IMR-90 (cell line): ENCODE measurements at places on chromosomes 12 and 14.

- no peak for DNase-seq
Observed at GRCh38 chr14:72332046-72332445, 399.8 kb downstream of the RGS6 start.

GRCh38 chr12:507391-507796, 47.7 kb downstream of the B4GALNT3 start:
- DNase-seq, result no peak

DNA sequence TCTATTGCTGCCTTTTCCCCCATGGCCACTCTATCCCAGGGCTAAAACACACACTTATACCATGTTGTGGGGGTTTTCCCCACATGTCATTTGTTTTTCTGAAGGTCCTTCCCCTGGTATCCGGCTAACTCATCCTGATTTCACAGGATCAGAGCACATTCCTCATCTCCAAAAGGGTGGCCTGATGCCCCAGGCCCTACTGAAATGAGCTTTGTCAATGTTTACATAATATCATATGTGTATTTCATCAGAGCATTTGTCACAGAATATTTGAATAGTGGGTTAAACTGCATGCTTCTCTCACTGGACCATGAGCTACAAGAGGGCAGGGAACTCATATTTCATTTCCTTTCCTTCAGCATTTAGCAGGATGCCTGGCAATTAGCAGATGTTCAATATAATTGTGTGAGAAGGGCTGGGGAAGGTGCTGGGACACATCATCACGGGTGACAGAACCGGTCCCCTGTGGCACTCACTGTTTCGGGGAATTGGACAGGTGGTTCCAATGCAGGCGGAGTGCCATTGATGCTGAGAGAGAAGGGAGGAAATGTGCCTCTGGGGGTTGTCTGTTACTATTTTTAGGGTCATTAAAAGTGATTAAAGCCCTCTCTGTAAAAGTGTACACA, 26.8 kb downstream of the EMP1 start:
- peak; percentile 93 for DNase-seq

GRCh38 chr14:57746563-57746962, 119.3 kb downstream of the SLC35F4 start:
- DNase-seq, result no peak

- DNase-seq, result no peak
Observed at GRCh38 chr14:90444077-90444696, 47.4 kb downstream of the CALM1 start.

GRCh38 chr14:64423987-64424386, 35.8 kb downstream of the MTHFD1 start:
- peak; percentile 61 for DNase-seq

DNA sequence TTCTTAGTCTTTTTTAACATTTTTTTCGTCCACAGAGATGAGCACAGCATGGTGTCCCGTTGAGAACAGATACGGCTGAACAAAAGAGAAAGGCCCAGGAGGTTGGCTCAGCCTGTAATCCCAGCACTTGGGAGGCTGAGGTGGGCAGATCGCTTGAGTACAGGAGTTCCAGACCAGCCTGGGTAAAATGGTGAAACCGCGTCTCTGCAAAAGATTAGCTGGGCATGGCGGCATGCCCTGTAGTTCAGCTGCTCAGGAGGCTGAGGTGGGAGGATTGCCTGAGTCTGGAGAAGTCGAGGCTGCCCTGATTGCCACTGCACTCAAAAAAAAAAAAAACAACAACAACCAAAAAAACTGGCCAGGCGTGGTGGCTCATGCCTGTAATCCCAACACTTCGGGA, 5.9 kb upstream of the EP400 start:
- no peak for DNase-seq

GRCh38 chr14:104687601-104688504, 1.6 kb upstream of the INF2 start:
- no peak for DNase-seq

GRCh38 chr12:107091381-107091780, 2.0 kb downstream of the CRY1 start:
- DNase-seq, result peak; percentile 64

- peak; percentile 43 for DNase-seq
Observed at GRCh38 chr14:96119947-96120346, 80.8 kb downstream of the C14orf132 start.

DNA sequence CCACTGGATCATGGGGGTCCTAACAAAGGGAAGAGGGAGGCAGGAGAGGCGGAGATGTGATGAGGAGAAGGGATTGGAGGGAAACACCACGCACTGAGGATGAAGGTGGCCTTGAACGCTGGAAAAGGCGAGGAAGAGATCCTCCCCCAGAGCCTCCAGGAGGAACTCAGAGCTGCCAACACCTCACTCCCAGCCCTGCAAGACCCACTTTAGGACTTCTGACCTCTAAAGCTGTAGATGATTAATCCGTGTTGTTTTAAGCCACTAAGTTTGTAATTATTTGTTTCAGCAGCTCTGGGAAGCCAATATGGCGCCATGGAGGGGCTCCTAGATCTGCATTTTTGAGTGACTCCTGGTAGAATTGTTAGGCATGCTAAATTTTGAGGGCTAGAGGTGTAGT, 74.6 kb upstream of the CEP83 start:
- DNase-seq, result no peak

GRCh38 chr14:93970585-93970964, 5.8 kb downstream of the ASB2 start:
- DNase-seq, result no peak

- no peak for DNase-seq
Observed at GRCh38 chr14:47785058-47785457, 109.7 kb upstream of the MDGA2 start.

DNA sequence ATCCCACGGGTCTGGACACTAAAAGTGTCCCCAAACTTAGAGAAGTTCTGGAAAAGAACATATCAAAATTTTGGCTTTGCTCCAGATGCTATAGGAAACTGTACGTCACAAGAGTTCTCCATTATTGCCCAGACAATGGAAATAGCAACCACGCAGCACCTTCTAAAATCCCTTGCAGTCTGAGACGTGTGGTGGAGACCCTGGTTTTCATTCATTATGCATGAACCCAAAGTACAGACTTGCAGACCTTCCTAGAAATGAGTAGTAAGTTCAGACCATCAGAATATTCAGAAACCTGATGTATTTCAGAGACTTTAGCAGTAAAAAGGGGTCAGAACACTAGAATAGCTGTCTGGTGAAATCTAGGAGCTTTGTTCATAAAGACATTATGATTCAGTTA, 50.0 kb upstream of the BCL2L14 start:
- no peak for DNase-seq

GRCh38 chr12:54134850-54135249, 53.9 kb downstream of the SMUG1 start:
- DNase-seq, result no peak

- DNase-seq, result peak; percentile 73
Observed at GRCh38 chr12:93803424-93803807, 126.2 kb downstream of the CRADD start.

DNA sequence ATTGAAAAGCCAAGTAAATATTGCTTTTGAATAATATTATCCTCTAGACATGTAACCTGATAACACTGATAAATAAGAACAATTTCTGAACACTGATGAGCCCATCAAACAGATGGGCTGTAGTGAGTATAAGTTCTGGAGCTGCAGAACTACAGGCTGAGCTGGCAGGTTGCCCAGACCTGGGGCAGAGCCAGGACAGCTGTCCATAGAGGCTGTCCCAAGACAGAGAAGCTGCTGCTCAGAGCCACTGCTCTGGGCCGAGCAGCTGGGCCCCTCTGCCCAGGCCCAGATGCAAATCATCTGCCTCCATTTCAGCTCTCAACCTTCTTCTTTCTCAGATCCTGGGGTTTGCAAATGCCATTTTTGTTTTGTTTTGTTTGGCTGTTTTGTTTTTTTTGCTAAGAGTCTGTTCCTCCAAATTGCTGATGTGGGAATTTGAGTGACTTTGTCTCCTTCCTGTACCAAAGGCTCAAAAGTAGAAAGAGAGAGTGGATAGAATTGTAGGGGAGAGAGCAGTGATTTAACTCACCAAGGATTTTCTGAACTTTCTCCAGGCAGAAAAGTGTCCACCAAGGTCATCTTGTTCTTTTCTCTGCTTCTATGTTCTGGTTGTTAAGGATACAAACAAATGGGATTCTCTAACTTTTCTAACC, 4.0 kb upstream of the TESPA1 start:
- DNase-seq, result peak; percentile 15

GRCh38 chr14:39731912-39732311, 299.7 kb upstream of the FBXO33 start:
- DNase-seq, result no peak

- DNase-seq, result peak; percentile 44
Observed at GRCh38 chr12:121776190-121777098, 17.0 kb downstream of the RHOF start.

GRCh38 chr12:92762773-92763172, 60.0 kb downstream of the PLEKHG7 start:
- no peak for DNase-seq

GRCh38 chr12:51341251-51342007, 5.0 kb downstream of the CELA1 start:
- DNase-seq, result peak; percentile 64

- no peak for DNase-seq
Observed at GRCh38 chr14:81728447-81728846, 194.8 kb upstream of the SEL1L start.

DNA sequence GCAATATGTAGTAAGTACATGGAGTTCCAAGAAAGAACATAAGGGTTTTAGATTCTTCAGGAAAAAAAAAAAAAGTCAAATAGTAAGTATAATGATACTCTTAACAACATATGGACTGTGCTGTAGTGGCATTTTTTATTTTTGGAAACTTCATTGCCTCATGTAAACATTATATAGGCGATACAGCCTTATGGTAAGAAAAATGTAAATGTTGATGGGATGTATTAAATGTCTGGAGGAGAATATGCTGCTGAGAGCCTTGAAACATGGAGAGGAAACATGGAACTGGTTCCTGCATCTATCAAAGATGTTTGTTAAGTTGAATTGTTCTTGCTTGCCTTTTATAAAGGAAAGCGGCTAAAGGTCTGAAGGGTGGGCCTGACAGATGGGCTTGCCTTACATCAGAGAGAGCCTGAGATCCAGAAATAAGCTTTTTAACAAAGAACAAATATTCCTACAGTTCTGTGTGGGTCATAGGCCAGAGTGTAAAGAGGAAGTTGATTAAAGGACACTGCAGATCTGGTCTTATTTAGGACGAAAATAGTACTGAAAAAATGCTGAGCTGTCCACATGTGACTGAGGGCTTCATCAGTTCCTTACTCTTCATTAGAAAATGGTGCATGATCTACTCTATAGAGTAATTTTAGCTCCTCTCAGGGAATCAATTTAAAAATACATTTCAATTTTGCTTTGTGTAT, 448.1 kb upstream of the DCN start:
- no peak for DNase-seq

DNA sequence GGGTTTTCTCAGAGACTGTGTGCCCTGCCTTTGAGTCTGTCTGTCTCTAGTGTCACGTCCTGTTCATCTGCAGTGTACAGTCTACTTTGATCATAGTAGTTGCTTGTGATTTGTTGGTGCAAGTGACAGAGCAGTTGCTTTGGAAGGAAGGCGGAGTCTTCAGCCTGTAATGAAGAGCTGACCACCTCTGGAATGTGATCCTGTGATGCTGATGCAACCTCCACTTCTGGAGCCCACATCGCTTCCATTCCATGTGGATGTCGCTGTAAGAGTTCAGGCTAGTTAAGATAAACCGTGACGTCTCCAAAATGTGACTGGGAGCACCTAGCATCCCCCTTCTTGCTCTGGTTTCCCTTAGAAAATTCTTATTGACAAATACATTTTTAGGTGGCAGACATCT, 51.8 kb downstream of the PELI2 start:
- DNase-seq, result peak; percentile 43

GRCh38 chr14:100629098-100629497, 41.9 kb upstream of the BEGAIN start:
- no peak for DNase-seq

GRCh38 chr14:67725171-67725570, 23.5 kb downstream of the RDH12 start:
- no peak for DNase-seq

DNA sequence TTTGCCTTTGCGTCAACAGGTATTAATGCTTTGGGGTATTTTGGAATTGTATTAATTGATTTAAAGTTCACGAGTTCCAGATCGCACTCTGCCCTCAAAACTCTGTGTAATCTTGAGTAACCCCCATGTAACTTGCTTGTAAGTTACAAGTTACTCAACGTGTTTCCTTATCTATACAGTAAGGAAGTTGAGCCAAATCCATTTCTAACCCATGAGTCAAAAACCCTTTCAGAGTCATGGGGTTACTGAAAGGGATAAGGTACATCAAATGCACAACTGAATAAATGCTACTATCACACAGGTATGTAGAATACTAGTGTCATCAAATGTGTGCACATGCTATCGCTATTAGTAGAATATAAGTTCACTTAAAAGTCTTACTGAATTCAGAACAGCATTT, 28.6 kb upstream of the ADAMTS20 start:
- no peak for DNase-seq

GRCh38 chr14:94685681-94686485, 73.7 kb downstream of the SERPINA3 start:
- DNase-seq, result no peak

DNA sequence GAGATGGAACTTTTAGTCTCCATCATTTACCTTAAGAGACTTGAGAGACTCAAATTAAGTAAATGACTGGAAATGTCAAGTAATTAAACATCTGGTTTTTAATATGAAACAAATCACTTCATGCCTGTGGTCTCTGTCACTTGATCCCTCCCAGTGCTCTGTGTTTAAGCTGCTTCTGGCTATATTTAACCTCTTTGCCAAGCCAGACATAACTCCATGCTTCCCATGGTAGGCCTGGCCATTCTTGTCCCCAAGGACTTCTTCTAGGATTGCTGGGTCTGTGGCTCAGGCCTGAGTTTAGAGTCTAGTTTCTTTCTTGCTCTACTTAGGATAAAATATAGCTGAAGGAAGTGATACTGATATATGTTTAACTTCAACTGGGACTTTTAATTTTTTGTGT, 1013.6 kb downstream of the FLRT2 start:
- DNase-seq, result no peak

GRCh38 chr12:113253532-113254285, 32.4 kb downstream of the TPCN1 start:
- no peak for DNase-seq

- DNase-seq, result peak; percentile 82
Observed at GRCh38 chr14:54737132-54737711, 165.4 kb downstream of the GCH1 start.

DNA sequence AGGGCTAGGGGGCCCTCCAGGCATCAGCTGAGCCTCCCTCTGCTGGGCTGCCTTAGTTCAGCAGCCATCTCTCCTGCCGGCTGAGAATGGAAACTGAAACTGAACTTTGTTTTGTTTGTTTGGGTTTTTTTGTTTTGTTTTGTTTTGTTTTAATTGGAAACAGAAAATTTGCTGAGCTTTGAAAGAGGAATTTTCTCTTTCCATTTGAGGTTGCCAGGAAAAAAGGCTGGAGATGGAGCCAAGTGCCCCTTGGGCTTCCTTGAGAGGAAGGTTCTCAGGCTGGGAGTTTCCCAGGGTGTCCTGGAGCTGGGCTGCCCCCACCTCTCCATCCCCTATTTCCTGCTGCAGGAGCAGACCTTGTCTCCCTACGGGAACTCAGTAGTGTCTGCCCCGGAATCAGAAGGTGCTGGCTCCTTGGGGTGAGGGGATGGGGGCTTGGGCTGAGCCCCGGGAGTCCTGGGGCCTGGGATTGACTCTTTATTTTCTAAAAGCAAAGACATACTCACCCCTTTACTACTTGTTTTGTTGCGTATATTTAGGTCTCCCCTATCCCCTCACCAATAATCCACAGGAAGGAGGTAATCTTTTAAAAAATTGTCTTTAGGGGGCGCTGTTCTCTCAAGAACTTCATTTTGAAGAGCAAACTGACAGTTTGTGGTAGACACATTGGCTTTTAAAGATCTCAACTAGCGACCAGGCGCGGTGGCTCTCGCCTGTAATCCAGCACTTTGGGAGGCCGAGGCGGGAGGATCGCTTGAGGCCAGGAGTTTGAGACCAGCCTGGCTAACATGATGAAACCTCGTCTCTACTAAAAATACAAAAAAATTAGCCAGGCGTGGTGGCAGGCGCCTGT, 21.3 kb upstream of the OASL start:
- peak; percentile 33 for DNase-seq
